Activated naive CD4-positive, alpha-beta T cell treated with anti-CD3 and anti-CD28 coated beads, Interleukin-2, amount 50 U/mL, for 72 hours (primary cell): ENCODE measurements at places on chromosomes 1 and 21.

GRCh38 chr21:45856442-45856841, 125.1 kb upstream of the COL6A1 start:
- DNase-seq: peak; percentile 4

GRCh38 chr21:45531393-45532215, 10.6 kb downstream of the SLC19A1 start:
- DNase-seq: peak; percentile 48

- no peak for DNase-seq
Measured at GRCh38 chr1:208209896-208210589, 34.1 kb downstream of the PLXNA2 start.

DNA sequence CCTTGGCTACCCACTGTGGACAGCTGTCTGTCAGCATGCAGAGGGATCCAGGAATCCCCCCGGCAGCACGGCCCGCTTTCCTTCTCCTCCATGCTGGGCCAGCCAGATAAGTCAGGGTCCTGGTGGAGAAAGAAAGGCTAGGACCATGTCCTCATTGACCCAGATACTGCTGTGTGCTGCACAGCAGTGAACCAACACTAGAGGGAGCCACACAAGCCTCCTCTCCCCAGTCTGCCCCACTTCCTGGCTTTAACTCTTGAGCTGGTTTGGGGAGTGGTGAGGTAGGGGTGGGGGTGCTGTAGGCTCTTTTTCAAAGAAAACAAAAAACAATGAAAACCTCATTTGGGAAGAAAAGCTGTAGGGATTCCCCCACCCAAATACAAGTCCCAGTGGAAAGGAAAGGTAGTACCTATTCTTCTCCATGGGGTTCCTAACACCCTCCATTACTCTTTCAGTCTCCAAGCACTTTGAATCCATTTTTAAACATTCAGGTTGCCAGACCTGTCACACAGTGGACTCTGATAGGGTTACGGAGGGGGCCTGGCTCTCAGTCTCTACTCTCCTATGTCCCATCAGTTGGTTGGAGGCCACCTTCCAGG, 84.9 kb upstream of the CD1D start:
- DNase-seq: no peak

DNA sequence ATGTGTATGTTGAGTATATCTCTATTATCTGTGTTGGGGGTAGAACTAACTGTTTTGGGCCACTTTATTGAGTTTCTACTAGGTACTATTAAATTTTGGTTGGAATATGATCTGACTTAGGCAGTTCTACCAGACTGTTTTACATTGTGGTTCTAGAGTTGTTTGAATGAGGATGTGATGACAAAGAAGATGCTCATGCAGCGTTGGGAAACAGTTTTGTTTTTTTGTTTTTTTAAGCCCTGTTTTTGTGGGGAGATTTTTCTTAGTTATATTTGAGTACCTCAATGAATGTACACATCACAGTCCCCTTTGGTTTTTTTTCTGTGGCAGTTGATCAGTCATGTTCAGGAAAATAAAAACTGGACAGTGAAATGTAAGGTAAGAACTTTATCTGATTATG, 40.1 kb downstream of the TMED5 start:
- DNase-seq: no peak
